ENCODE measurements at places on chromosomes 11 and 22.

DNA sequence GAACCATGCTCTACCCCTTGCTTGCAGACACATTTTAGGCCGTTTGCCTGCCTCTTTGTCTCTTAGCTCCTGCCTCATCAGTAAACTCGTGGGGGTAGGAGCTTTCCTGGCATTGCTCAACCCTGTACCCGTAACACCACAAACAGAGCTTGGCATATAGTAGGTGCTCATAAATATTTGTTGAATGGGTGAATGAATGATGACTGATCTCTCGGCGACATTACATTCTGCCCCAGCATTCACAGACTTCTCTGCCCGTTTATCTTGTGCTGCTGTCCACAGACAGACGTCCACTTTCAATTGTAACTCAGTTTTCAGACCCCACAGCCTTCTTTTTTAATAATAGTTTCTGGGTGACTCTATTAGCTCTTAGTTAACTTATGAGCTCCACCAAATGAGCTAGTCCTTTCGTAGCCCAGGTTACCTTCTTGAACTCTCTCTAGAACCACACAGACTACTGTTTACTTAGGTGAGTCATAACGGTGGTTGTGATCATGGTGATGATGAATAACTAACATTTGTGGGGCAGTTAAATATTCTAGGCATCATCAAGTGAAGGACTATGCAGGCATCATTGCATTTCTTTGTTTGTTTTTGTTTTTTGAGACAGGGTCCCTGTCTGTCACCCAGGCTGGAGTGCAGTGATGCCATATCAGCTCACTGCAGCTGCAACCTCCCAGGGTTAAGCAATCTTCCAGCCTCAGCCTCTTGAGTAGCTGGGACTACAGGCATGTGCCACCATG lies 188.4 kb downstream of the ADAMTS15 start:
- peak; percentile 58 for DNase-seq

- peak; percentile 48 for DNase-seq
These were observed 130.9 kb downstream of the PARVA start for GRCh38 chr11:12508151-12508751.

DNA sequence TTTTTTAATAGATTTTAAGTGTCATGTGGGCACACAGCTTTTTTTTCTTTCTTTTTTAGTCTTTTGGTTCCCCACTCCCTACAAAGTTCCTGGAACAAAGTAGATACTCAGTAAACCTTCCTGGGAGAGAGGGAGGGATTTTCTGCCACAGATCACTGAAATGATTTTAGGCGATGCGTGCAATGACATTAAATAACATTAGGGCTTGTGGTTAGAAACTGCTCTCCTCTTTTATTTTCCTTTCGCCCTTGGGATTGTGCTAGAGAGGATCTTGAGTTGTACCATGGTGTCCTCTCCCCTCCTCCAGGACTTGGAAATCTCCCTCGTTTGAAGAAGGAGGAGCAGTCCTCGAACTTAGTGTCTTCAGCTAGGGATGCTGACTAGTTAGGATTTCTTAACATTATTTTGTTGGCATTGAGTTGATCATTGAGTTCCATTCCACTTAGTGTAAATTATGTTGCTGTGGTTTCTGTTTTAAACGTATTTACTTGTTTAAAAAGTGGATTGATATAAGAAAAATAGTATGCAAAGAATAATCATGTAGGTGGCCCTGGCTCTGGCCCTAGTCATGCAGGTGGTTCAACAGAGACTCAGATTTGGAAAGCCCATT lies 88.4 kb downstream of the TRAF6 start:
- DNase-seq = no peak

- no peak for DNase-seq
These were observed 8.0 kb downstream of the SCN4B start for GRCh38 chr11:118144301-118145268.

DNA sequence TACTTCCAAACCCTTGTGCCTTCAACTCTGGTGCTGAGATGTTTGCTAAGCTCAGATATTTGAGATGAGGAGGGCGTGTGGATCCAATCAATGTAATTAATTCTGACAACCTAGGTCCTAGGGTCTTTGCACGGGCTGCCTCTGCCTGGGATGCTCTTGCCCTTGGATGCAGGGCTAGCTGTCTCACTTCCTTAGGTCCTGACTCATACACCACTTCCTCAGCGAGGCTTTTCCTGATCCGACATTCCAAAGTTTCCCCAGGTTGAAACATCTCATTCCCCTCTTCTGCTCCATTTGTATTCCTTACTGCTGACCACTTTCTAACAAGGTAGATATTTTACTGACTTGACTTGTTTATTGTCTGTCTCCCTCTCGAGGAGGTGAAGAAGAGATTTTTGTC lies 43.0 kb upstream of the NTM start:
- DNase-seq = no peak

- no peak for DNase-seq
These were observed 20.1 kb upstream of the HIPK3 start for GRCh38 chr11:33237039-33237597.

- no peak for DNase-seq
These were observed 13.6 kb downstream of the TMEM138 start for GRCh38 chr11:61375761-61376108.

GRCh38 chr11:127392575-127392974 lies 392.0 kb upstream of the KIRREL3 start:
- DNase-seq = no peak

DNA sequence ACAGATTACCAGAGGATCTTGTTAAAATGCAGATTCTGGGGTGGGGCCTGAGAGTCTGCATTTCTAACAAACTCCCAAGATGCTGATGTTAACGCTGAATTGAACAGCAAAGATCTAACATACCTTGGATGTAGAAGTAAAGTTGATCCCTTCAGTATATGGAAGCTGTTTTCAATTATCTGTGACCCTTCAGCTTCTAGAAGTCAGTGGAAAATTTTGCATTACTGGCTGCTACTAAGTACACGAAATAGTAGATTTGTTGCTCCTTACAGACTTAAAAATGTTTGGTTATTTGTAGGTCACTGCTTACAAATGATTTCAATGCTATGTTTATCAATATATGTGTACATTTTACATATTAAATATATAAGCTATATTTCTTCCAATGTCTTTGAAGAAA lies 107.4 kb downstream of the ARHGAP42 start:
- DNase-seq = no peak

DNA sequence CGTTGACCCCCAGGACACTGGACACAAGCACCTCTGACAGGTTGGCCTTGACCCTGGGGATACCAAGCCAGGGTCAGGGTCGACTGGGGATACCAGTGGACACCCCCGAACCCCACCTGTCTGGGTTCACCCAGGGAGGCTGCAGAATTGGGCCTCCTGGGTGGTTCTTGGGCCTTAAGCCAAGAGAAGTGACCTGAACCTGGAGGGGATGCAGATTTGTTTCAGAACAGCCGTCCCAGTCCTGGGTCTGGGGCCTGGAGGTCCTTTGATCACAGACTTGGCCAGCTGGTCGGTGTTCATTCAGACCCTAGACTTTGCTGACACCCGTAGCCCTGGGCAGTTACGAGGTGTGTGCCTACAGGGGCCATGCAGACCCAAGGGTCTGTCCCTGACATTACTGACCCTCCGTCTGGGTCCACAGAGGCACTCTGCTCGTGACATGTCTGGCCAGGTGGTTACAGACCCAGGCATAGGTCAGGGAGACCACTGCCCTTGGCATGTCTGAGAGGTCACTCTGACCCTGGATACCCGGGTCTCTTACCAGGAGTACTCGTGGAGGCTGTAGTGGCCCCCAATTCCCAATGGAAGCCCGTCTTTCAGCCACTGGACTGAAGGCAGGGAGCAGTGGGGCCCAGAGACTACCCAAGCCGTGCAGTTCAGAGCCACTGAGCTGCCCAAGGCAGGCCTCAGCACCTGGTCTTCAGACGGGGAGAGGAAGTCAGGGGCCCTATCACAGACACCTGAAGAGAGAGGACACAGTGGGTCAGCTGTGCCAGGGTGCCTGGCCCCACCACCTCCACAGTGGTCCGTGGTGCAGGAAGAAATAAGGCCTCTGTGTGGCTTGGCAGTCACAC lies 6.4 kb downstream of the SIGIRR start:
- DNase-seq = no peak

- DNase-seq = no peak
These were observed 17.3 kb downstream of the TRMU start for GRCh38 chr22:46352691-46353386.

DNA sequence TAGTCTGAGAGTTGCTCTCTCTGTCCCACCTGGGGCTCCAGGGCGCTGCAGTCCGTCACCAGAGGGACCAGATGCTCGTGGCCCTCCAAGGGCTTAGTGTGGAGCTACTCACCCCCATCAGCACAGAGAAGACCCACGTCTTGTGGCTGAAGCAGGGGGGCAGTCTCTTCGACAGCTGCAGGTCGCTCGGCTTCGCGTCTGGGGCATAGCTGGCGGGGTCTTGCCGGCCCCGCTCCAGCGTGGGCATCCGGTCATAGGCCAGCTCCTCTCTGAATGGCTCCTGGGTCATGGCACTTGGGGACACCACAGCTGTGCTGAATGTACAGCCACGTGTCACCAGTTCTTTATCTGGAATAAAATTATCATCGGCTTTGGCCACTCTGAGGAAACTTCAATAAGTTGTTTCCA lies 608 bp downstream of the MLC1 start:
- DNase-seq = no peak

- DNase-seq = no peak
These were observed 799.6 kb upstream of the ARHGAP42 start for GRCh38 chr11:99887481-99887880.

DNA sequence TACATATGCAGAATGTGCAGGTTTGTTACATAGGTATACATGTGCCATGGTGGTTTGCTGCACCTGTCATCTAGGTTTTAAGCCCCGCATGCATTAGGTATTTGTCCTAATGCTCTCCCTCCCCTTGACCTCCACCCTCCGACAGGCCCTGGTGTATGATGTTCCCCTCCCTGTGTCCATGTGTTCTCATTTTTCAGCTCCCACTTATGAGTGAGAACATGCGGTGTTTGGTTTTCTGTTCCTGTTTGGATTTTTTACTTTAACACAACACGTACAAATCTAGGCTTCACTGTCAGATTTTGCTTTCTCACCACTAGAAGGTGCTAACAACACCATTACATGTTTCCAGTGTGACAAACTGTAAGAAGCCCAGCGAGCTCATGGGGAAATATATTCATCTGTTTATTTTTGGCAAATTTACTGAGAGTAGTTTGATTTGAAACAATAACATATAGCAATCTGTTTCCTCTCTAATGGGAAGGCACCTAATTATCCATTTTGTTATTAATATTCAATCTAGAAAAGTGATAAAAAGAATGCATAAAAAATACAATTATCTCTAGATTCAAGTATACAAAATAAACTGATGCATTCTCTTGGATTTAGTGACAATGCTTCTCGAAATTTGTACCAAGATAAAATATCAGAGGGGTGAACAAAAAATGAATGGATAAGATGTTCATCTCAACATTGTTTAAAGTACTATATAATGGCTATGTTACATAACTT lies 23.2 kb upstream of the BIRC3 start:
- no peak for DNase-seq

- no peak for DNase-seq
These were observed 587.0 kb downstream of the DLG2 start for GRCh38 chr11:85040166-85040565.

GRCh38 chr11:64592656-64593055 lies 1.6 kb downstream of the SLC22A12 start:
- DNase-seq = no peak

DNA sequence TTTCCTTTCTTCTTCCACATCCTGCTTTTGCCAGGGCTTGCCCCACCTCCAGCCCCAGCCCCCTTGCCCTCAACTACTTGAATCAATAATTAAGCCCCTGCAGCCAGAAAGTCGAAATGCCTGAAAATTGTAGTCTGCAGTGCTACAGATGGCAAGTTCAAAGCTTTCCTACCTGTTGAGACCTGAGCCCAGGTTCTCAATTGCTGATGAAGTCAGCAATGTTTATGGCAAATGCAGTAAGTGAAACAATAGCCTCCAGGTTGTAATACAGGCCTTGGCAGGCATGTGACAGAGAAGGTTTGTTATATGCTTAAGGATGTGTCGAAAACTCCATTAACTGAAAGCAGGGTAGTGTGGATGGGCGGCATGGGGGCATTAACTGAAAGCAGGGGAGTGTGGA lies 181.1 kb upstream of the SESN3 start:
- no peak for DNase-seq

DNA sequence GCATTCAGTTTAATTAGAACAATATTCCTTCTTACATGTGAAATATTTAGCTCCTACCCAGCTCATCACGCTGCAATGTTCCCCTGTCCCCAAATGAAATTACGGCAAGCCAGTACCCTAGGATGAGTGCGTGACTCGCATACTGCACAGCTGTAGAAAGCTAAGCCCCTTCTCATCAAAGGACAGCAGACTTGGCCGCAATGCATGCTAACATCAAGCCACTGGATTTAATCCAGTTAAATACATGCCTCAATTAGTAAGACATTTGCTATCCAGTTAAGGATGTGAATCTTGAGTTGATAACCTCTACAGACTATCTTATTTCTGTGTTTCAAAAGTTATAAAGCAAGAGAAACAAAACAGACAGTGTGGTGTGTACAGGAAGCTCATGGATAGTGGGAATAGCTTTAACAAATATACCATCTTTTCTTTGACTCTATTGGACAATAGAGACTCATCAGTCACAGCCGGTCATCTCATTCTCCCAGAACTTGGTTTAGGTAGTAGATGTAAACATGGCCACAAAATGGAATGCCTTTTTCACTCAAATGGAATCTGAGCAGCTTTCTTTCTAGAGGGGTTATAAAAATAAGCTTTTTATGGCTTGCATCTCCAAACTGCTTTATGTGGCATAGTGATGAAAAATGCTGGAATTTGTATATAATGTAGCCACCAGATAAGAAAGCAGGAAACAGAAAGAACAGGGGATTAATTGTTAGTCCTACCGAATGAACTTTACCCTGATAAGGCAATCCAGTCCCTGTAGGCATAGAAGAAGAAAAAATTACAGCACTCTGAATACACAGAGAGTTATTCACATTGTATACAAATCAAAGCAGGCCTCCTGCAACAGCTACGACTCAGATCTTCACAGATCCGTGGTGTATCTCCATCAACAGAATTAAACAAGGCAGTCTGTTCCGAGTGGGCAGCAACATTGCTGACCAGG lies 224.1 kb downstream of the CADM1 start:
- DNase-seq = no peak

GRCh38 chr11:32420937-32421901 lies 14.1 kb downstream of the WT1 start:
- DNase-seq = peak; percentile 69

GRCh38 chr11:81224396-81224795 lies 1509.3 kb downstream of the FAM181B start:
- DNase-seq = no peak
